Endothelial cell (in vitro differentiated cells): ENCODE measurements at places on chromosomes 6 and 20.

DNA sequence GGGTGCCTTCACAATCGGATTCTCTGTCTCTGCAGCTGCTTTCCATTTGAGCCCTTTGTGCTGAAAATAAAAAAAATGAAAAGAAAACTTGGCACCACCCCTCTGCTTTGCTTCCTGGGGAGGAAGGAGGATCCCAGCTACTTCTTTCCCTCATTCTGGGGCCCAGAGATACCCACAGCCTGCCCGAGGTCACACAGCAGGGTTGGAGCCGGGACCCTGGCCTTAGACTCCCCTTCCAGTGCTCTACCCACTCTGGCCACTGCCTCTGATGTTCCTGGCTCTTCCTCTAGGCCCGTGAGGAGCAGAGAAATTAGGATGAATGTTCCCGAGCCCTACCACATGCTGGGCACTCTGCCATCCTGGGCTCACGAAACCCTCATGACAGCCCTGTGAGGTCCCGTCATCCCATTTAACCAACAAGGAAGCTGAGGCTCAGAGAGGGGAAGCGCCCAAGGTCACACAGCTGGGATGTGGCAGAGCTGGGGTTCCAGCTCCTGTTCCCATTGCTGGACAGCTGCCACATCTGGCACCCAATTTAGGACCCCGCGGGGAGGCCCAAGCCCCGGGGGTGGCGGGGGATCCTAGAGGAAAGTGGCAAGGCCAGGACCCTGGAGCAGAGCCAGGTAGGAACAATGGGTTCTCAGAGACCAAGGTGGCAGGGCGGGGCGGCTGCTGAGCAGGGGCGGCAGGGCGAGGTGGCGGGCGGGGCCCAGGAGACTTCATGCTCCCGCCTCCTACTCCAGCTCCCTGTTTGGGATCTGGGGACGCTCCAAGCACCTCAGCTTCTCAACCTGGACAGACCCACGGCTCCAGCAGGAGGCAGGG lies 76.6 kb downstream of the CEBPB start:
- H3K27me3 ChIP-seq, result peaks cover 10% of the 10 kb centered on the region
- no peak for DNase-seq
- no peak overlapping the region for H3K27ac ChIP-seq
- H3K36me3 ChIP-seq, result no peaks in the 10 kb centered on the region
- no peak overlapping the region for H3K4me3 ChIP-seq

DNA sequence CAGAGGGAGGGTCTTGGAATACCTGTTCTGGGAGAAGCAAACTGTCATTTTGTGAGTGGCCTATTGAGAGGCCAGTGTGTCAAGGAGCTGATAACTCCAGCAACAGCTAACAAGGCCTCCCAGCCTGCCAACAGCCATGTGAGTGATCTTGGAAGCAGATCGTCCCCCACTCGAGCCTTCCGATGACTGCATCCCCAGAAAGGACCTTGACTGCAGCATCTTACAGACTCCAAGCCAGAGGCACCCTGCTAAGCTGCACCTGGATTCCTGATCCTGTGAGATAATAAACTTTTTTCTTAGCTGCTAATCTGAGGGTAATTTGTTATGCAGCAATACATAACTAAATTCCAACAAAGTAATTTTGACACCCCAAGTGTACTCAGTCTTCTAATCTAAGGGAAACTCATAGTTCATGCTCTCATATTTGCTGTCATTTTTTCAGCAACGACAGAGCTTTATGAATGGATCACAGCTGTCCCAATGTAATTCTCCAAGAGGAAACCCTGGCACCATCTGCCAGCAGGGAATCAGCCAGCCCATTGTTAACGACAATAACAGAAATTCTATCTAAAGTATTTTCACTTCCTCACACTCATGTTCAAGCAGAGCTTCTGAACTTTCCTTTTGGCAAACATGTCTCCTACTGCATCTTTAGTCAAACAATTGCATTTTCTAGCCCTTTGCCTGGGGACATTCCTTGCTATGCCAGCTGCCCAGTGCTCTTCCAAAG lies 470.2 kb upstream of the BTBD3 start:
- peaks cover 27% of the 10 kb centered on the region for H3K4me1 ChIP-seq
- DNase-seq, result no peak
- no peaks in the 10 kb centered on the region for H3K36me3 ChIP-seq
- H3K27ac ChIP-seq, result no peak overlapping the region

GRCh38 chr20:49344975-49345374 lies 67.1 kb upstream of the ZNFX1 start:
- peaks cover 2% of the 10 kb centered on the region for H3K27me3 ChIP-seq
- no peaks in the 10 kb centered on the region for H3K36me3 ChIP-seq
- no peak overlapping the region for H3K4me3 ChIP-seq

- no peak overlapping the region for H3K4me3 ChIP-seq
- peaks cover 1% of the 10 kb centered on the region for H3K27me3 ChIP-seq
- no peak overlapping the region for H3K27ac ChIP-seq
- H3K4me1 ChIP-seq, result no peaks in the 10 kb centered on the region
Observed at GRCh38 chr6:55286824-55287223, 40.4 kb upstream of the GFRAL start.

DNA sequence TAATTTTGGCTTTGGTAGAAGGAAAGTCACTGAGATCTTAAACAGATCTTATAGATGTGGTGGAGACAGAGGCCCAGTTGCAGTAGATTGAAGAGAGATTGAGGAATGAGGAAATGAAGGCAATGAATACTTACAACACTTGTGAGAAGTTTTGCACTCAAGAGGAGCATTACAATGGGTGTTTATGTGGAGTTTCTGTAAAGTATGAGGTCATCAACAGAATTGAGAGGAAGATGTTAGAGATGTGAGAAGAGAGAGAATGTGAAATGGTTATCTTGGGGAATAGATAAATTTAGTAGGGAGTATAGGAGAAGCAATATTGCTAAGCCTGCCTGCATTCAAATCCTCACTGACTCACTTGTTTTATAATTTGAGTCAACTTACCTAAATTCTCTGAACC lies 83.4 kb downstream of the GFRAL start:
- H3K27ac ChIP-seq, result no peak overlapping the region
- H3K27me3 ChIP-seq, result peaks cover 1% of the 10 kb centered on the region
- no peak overlapping the region for H3K4me3 ChIP-seq
- H3K4me1 ChIP-seq, result no peaks in the 10 kb centered on the region
- H3K36me3 ChIP-seq, result no peaks in the 10 kb centered on the region
- no peak for DNase-seq

- H3K27me3 ChIP-seq, result no peaks in the 10 kb centered on the region
- H3K4me3 ChIP-seq, result no peak overlapping the region
- H3K4me1 ChIP-seq, result no peaks in the 10 kb centered on the region
- H3K27ac ChIP-seq, result no peak overlapping the region
- no peaks in the 10 kb centered on the region for H3K36me3 ChIP-seq
Observed at GRCh38 chr6:34181908-34182307, 36.0 kb upstream of the GRM4 start.

GRCh38 chr6:125114248-125114858 lies 39.2 kb upstream of the TPD52L1 start:
- peaks cover 17% of the 10 kb centered on the region for H3K36me3 ChIP-seq
- no peak overlapping the region for H3K27ac ChIP-seq
- no peak overlapping the region for H3K4me3 ChIP-seq
- H3K27me3 ChIP-seq, result peaks cover 2% of the 10 kb centered on the region
- DNase-seq, result peak; percentile 35

GRCh38 chr20:19991308-19991707 lies 25.9 kb upstream of the NAA20 start:
- H3K4me1 ChIP-seq, result peaks cover 19% of the 10 kb centered on the region
- no peak overlapping the region for H3K4me3 ChIP-seq
- H3K27ac ChIP-seq, result no peak overlapping the region
- peaks cover 4% of the 10 kb centered on the region for H3K27me3 ChIP-seq

- H3K27me3 ChIP-seq, result no peaks in the 10 kb centered on the region
- H3K4me1 ChIP-seq, result no peaks in the 10 kb centered on the region
- H3K4me3 ChIP-seq, result no peak overlapping the region
- H3K36me3 ChIP-seq, result no peaks in the 10 kb centered on the region
Observed at GRCh38 chr6:108820006-108820405, 28.2 kb upstream of the ARMC2 start.

- peak; percentile 79 for DNase-seq
- H3K36me3 ChIP-seq, result peaks cover 20% of the 10 kb centered on the region
- peaks cover 1% of the 10 kb centered on the region for H3K27me3 ChIP-seq
- peak within 1 kb of the TSS; percentile 98 for H3K4me3 ChIP-seq
- H3K4me1 ChIP-seq, result peaks cover 11% of the 10 kb centered on the region
Observed at GRCh38 chr6:30907758-30908591, at the start of gene GTF2H4. GTF2H4 (plus strand) TSS chr6:30908207.

DNA sequence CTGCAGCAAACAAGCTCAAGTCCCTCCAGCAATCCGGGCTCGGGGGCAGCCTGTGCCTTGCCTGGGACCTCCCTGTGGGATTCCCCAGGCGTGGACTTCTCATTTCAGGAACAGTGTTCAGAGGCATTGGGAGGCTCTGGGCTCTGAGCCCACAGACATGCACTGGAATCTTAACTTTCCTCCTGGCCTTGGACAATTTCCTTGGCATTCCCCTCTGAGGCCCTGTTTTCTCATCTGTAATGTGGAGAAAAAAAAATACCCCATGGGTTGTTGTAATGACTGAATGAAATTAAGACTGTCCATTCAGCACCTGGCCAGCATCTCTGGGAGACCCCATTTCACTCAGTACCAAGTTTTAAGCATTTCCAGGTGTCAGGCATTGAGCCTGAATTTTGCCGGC lies 17.6 kb downstream of the BPIFB4 start:
- no peak overlapping the region for H3K4me3 ChIP-seq
- H3K36me3 ChIP-seq, result no peaks in the 10 kb centered on the region
- H3K27me3 ChIP-seq, result no peaks in the 10 kb centered on the region
- H3K4me1 ChIP-seq, result peaks cover 3% of the 10 kb centered on the region
- DNase-seq, result no peak

DNA sequence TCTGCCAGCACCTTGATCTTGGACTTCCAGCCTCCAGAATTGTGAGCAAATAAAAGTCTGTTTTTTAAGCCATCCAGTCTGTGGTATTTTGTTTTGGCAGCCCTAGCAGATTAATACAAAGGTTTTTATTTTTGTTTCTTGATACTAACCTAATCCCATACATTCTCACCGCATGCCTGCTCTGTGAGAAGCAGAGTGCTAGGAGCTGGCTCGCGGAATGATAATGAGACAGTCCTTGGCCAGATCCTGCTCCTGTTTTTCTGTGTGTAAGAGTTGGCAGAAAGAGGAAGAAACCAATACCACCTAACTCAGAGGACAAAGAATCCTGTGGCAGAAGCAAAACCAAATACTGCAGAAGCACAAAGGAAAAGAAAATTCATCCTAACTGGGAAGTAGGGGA lies 82.6 kb downstream of the KIF16B start:
- H3K27ac ChIP-seq, result no peak overlapping the region
- no peak for DNase-seq
- H3K27me3 ChIP-seq, result no peaks in the 10 kb centered on the region

DNA sequence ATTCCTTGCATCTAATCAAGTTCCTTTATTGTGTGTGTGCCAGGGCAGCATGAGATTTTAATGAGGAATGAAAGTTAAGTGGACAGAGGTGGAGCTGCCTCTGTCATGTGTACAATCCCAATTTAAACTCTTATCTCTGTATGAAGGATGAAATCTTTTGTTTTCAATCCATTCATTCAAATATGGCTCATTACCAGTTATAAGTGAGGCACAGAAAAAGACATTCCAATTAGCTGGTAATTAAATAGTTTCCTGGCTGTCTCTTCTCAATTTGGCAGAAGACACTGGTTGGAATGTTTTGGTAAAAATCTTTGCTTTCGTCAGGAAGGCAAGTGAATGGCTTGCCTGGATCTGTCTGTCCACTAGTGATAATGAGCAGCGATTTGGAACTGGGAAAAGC lies 46.4 kb downstream of the CLVS2 start:
- H3K36me3 ChIP-seq, result no peaks in the 10 kb centered on the region
- DNase-seq, result no peak
- H3K27ac ChIP-seq, result no peak overlapping the region
- H3K27me3 ChIP-seq, result no peaks in the 10 kb centered on the region
- H3K4me1 ChIP-seq, result no peaks in the 10 kb centered on the region

DNA sequence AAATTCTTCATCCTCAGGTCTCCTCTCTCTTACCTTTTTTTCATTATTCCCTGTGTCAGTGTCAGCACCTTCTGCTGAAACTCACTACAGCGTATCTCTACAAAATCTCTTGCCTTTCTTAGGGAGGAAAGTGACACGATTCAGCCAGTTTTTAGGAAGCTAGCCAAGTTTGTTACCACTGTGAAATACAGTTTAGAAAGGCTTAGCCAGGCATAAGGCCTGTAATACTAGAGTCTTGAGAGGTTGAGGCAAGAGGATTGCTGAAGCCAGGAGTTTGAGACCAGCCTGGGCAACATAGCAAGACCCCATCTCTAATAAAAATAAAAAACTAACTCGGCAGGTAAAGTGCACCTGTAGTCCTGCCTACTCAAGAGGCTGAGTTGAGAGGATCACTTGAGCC lies 16.7 kb downstream of the TAB2 start:
- H3K4me3 ChIP-seq, result no peak overlapping the region
- H3K4me1 ChIP-seq, result peaks cover 57% of the 10 kb centered on the region
- no peak for DNase-seq
- peaks cover 3% of the 10 kb centered on the region for H3K27me3 ChIP-seq

GRCh38 chr6:33290459-33290858 lies 1.1 kb downstream of the PFDN6 start:
- H3K27ac ChIP-seq, result peak overlapping the region; percentile 81
- H3K4me3 ChIP-seq, result peak overlapping the region; percentile 95
- H3K4me1 ChIP-seq, result peaks cover 44% of the 10 kb centered on the region
- DNase-seq, result no peak
- peaks cover 33% of the 10 kb centered on the region for H3K36me3 ChIP-seq
- H3K27me3 ChIP-seq, result peaks cover 10% of the 10 kb centered on the region

GRCh38 chr20:16440686-16441085 lies 132.6 kb downstream of the KIF16B start:
- no peaks in the 10 kb centered on the region for H3K4me1 ChIP-seq
- H3K27ac ChIP-seq, result no peak overlapping the region
- peaks cover 6% of the 10 kb centered on the region for H3K36me3 ChIP-seq
- H3K27me3 ChIP-seq, result peaks cover 2% of the 10 kb centered on the region
- H3K4me3 ChIP-seq, result no peak overlapping the region
- DNase-seq, result no peak
